ENCODE measurements at places on chromosomes 5 and 9. TPM values are rescaled to one million over a fixed set of nuclear protein-coding genes. Genes with fewer than 3 reads are reported as not detected.

The C9orf153 gene
- 0.53 TPM for total RNA-seq

The TAF11L14 gene
- total RNA-seq: not detected

The EIF4E1B gene
- total RNA-seq: not detected

The ECSCR gene
- 21.3 TPM for total RNA-seq

The PCDHB15 gene
- 2.9 TPM for total RNA-seq

The ADAMTS16 gene
- not detected for total RNA-seq

The OCLN gene
- 1.8 TPM for total RNA-seq

The MRRF gene
- 26.7 TPM for total RNA-seq

The MRPS27 gene
- 71.7 TPM for total RNA-seq

The PCDHGC3 gene
- 30.0 TPM for total RNA-seq

DNA sequence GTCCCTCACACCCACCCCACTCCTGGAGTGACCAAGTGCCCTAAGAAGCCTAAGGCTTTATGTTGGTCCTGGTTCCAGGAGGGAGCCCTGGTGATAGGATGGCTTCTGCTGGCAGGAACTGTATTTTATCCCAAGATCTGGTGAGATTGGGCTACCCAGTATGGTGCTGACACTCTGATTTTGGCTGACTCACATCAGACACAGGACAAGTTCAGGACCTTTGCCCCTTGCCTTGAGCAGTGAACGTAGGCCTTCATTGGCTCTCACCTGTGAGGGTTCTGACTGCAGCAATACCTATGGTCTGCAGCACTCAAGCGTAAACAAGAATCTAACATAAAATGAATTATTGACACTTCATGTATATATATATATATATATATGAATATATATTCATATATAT, 25.0 kb downstream of the BHMT start:
- DNase-seq: no peak

DNA sequence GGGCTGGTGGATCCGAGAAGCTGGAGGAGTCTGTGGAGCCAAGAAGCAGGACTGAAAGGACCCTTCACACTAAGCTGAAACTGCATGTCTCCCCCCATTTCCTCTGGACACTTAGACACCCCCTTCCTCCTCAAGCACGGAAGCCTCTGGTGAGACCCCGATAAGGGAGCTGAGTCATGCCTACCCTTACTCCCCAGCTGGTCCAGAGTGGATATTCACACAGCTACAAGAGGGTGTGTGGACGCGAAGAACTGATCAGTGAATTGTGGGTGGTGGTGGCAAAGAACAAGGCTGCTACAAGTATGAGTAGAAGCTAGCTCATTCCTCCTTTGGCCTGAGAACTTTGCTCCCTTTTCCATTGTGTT, 4.3 kb downstream of the TLN1 start:
- no peak for DNase-seq

- DNase-seq: no peak
Observed at GRCh38 chr9:35490910-35491465, 1.1 kb downstream of the RUSC2 start.

DNA sequence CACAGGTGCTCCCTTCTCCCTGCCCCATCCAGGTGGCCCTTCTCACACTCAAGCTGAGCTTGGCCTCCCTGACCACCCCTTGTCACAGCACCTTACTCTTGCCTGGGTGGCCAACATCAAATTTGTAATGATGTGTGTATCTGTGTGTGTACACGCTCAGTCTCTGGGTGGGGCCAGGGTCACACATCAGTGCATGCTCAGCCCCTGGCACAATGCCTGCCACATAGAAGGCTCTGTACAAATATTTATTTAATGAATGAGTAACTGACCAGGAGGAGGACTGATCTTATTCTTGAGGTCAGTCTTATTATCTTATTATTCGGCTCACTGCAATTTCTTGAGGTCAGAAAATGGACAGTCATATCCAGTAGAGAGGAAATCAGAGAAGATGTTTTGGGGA, 41.3 kb upstream of the HAND1 start:
- no peak for DNase-seq

GRCh38 chr9:8845376-8845775, 1045.8 kb upstream of the DMAC1 start:
- peak; percentile 49 for DNase-seq

DNA sequence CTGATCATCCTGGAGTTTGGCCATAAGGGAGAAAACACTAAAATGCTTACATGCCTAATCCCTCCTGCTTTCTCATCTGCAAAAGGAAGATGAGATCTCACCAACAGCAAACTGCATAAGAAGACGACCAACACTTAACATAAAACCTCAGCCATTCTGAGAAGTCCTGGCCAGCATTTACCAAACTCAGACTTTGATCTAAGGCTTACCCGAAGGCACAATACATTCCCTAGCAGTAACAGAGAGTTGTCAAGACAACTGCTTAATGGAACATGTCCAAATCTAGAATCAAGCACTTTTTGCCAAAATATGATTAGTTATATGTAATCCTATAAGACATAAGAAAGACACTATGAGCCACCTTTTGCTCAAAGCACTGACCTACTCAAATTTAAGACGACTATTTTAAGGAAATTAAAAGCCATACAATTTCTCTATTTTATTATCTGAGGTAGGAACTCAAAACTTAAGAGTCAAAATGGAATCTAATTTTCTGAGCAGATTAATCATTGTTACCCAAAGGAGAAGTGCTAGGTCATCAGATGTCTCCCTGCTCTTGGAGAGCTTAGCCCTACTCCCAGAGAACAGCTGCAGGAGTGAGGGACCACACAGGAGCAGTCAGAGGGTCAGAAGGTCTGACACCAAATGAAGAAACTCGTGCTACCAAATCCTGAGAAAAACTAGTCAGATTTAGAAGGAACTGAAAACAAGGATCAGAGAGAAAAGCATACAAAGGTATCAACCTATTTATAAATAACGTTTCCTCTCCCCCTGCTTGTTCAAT, 39.3 kb downstream of the EPB41L4A start:
- DNase-seq: no peak

DNA sequence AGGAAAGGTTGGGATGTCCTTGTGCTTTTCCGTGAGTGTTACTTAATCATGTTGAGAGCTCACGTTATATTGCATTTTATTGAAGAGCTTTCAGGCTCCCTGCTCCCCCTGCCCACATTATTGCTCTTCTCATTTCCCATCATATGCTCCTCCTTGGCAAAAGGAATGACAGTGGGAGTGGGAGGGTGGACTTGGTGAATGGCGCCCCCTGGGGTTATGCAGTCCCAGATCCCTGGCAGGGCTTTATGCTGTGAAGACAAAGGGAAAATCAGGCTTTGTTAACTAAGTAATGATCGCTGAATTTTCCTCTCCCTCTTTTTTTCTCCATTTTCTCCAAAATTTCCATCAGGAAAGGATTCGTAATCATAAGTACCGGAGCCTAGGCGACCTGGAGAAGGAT, 166.6 kb downstream of the SMARCA2 start:
- peak; percentile 28 for DNase-seq

GRCh38 chr9:80383331-80383730, 811.6 kb downstream of the TLE4 start:
- DNase-seq: no peak

DNA sequence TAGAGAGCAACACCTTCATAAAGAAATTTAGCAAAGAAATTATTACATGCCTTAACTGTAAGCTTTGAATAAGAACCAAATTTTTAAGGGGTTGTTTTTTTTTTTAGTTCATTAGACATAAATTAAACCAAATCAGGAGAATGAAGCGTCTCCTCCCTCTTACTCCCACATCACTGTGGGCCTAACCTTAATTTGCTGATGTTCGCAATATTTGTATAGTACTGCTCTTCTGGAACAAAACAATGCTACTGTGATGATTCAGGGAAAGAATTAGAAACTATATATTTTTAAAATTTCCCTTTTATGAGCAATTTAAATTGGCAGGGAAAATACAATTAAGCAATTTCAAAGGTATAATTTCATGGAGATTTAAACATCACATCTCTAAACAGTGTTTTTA, 275.0 kb upstream of the C9orf72 start:
- no peak for DNase-seq

GRCh38 chr5:133332439-133333024, 279.8 kb downstream of the FSTL4 start:
- no peak for DNase-seq

DNA sequence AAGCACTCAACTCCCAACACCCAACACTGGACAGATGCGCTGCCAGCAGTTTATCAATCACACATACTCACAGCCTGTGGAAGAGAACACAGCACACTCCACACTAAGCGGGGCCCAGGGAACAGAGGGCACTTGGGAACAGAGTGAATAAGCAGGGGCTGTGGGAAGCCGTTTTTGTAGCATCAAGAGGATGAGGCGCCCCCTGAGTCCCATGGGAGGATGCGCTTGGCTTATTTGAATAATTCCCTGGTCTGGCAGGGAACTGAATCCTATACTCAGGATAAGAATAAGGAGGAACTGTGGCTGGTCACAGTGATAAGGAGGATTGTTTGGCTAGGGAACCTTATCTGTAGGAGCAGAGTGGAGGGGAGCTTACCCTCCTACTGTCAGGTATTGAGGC, 96.1 kb upstream of the DNAH5 start:
- no peak for DNase-seq

GRCh38 chr5:59164041-59164830, 581.4 kb downstream of the RAB3C start:
- DNase-seq: no peak

DNA sequence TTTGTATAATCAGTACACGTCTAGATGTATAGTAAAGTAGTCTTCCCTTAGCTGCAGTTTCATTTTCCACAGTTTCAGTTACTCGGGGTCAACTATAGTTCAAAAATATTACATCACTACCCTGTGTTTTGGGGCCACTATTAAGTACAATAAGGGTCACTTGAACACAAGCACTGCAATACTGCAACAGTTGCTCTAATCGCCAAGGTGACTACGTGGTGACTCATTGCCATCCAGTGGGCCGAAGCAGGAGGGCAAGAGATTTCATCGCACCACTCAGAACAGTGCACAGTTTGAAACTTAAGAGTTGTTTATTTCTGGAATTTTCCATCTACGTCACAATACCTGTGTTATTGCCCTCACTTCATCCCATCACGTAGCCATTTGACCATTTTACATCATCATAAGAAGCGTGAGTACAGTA, at the start of gene ARL14EPL:
TSS of gene ARL14EPL (plus strand) at position 379 of the 424 bp plus-strand sequence. CDS start 18,994 bp downstream, outside the sequence.
- DNase-seq: peak; percentile 29

GRCh38 chr9:33178972-33179697, 12.0 kb upstream of the B4GALT1 start:
- DNase-seq: no peak

DNA sequence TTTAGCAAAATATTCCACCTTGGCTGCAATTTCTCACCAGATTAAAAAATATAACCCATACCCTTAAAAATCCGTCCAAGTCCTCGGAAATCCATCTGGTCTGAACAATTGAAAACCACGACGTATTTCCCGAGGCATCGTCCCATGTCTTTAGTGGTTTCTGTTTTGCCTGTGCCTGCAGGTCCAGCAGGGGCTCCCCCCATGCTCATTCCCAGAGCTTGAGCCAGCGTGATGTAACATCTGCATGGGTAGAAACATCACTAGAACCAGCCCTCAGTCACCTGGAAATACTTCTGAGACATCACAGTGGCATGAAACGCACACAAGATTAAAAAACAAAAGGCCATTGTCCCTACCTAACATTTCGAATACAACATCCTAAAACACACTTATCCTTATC, 114.0 kb downstream of the DNAH5 start:
- no peak for DNase-seq

DNA sequence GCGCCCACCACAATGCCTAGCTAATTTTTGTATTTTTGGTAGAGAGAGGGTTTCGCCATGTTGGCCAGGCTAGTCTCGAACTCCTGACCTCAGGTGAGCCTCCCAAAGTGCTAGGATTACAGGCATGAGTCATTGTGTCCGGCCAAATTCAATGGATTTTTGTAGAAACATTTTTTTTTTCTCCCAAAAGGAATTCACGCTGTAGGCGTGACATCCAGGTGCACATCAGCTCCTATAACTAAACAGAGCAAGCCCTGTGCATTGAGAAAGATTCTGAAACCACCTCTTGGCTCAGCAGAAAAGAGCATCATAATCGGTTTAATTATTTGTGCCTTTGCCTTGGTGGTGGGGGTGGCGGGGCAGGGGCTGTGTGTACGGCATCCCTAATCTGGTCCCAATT, 32.9 kb upstream of the DAB2IP start:
- no peak for DNase-seq

- no peak for DNase-seq
Observed at GRCh38 chr9:13378154-13378553, 98.7 kb upstream of the MPDZ start.

DNA sequence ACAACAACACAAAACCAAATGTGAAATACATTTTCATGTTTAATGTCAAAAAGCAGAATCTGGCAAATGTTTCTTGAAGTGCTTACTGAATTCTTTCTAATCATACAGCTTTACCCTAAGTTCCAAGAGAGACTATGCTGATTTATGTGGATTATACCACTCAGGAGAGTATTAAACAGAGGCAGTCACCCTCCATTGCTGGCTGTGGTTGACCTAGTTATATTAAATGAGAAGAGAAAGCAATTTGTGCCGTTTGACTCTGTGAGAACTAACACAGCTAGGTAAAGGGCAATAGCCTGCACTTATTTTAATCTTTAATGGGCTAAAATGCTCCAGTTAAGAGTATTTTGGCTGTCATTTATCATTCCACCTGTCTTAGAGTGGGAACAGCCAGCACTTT, 62.6 kb downstream of the ELL2 start:
- DNase-seq: no peak

DNA sequence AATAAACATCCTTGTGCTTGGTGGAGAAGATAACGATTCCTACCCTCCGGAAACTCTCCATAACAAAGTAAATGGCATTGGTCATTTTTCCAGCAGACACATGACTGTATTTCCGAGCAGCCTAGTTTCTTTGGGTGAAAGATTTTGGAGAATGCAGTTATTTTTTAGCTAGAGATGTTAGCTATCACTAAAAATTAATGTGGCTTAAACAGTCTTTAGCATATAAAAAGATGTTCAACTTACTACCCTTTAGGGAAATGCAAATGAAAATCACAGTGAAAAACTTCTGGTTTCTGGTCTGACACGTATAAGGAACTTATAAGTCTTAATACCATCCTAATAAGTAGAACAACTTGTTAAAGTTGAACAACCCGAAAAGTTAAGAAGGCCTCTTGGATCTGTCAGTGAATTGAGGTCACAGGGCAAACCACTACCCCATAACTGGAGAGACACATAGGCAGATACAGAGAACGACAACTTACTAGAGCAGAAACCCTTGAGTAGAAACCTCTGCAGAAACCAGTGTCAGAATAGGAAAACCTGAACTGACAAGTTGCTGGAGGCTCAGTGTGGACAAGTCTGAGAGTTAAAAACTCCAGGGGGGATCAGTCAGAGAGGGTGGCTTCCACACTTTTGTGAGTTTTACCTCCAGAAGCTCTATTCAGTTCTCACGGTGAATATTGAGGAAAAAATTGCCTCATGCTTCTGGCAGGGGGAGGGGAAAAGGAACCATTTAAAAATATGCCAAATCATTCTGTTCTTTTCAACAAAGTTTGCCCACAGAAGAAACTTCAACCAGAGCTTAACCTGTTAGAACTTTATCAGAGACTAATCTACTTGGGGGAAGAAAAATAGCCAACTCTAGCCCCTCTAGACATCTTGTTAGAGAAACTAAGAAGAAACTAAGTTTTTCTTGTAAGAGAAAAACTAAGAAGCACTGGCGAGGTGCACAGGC, 325.2 kb upstream of the RPS23 start:
- no peak for DNase-seq

- no peak for DNase-seq
Observed at GRCh38 chr5:126809916-126810315, 33.0 kb downstream of the LMNB1 start.

Measured in right cardiac atrium (tissue), 5 donors.